Retinal pigment epithelial cell (primary cell): ENCODE measurements at places on chromosomes 4 and X.

DNA sequence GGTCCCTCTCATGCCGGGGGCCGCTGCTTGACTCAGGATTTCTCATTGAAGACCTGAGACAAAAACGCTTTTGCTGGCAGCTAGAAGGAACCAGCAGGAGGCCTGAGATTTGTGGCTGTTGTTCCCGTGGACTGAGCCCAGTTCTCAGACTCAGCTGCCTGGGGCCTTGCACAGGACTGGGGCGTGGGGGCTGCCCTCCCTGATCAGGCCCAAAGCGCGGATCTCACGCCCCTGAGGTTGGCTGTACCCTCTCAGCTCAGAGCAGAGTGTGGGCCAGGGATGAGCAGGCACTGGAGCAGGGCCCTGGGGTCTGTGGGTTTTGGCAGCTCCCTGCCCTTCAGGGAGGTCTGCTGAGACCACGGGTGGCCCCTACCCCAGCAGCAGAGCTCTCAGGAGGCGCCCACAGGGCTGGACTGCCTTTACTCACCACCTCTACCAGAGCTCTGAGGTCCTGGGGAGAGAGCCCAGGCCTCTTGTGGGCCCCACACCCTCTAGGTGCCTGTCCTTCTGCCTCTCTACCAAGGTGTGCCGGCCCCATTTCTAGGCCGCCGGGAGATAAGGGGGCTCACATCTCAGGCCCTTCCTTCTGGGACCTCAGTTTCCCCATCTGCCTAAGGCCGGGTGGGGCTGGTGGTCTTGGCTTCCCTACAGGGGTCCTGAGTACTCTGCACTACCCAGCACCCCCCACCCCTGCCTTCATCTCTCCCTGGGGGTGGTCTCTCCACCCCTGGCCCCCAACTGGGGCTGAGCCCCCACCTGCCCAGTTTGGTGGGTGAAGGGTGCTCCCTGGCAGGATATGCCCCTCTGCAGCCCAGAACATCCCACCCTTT is 5.6 kb downstream of the MSANTD1 start:
- no peak for DNase-seq

GRCh38 chr4:145186729-145187128 is 6.3 kb upstream of the OTUD4 start:
- DNase-seq = no peak

DNA sequence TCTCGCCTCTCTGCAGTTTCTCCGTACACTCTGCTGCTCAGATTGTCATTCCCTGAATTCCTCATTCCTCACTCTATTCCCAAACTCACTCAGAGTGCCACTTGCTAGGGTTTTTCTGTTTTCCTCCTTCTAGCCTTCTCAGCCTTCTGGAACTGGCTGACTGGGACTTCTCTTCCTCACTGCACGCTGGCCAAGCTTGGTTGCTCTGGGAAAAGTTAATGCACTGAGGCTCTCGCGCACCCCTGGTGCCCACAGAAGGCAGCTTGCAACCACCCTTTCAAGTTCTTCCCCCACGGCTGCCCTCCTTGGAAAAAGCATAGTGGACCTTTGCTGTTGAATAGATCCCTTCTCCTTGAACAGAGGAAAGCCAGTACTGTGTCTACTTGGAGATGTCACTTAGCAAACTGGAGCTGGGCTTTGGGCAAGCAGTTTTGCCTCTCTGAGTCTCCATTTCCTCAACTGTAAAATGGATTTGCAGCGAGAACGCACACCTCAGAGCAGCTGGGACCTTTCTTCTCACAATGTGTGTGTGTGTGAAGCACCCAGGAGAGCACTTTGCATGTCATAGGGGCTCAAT is 6.0 kb upstream of the CCKAR start:
- DNase-seq = no peak

GRCh38 chr4:22485737-22486136 is 30.1 kb downstream of the ADGRA3 start:
- DNase-seq = no peak
